ENCODE measurements at places on chromosomes 1 and 21. TPM values are rescaled to one million over a fixed set of nuclear protein-coding genes. Genes with fewer than 3 reads are reported as not detected.

The TSPAN1 gene
- not detected for total RNA-seq

The TMOD4 gene
- total RNA-seq = not detected

The SUSD4 gene
- 7.7 TPM for total RNA-seq

The TTLL10 gene
- total RNA-seq = 0.42 TPM

The MANEAL gene
- total RNA-seq = 0.42 TPM

The PRKCZ gene
- total RNA-seq = 4.6 TPM

The PRR9 gene
- not detected for total RNA-seq

The CCDC27 gene
- total RNA-seq = not detected

The KIF2C gene
- total RNA-seq = 0.21 TPM

The TCHHL1 gene
- not detected for total RNA-seq

The C1orf185 gene
- total RNA-seq = not detected

The RIPK4 gene
- total RNA-seq = 0.31 TPM

The UTS2 gene
- total RNA-seq = 1.4 TPM

The S100A8 gene
- total RNA-seq = 801 TPM

The INSRR gene
- not detected for total RNA-seq

The LRRC38 gene
- not detected for total RNA-seq

The KIAA0040 gene
- total RNA-seq = 17.2 TPM

The LTN1 gene
- total RNA-seq = 37.4 TPM

The FMN2 gene
- total RNA-seq = not detected

The LRRC71 gene
- not detected for total RNA-seq

The KLF17 gene
- not detected for total RNA-seq

The ZNF648 gene
- not detected for total RNA-seq

The SLC19A2 gene
- 7.0 TPM for total RNA-seq

The COL11A1 gene
- 0.10 TPM for total RNA-seq

The AVPR1B gene
- not detected for total RNA-seq

The HES5 gene
- total RNA-seq = not detected

The ZNF593OS gene
- total RNA-seq = not detected

The LYPLA2 gene
- 14.7 TPM for total RNA-seq

The OR2T11 gene
- 0.21 TPM for total RNA-seq

The PLEKHM2 gene
- total RNA-seq = 70.7 TPM

The YRDC gene
- total RNA-seq = 22.2 TPM

The OR2T2 gene
- total RNA-seq = 0.42 TPM

The SORT1 gene
- total RNA-seq = 9.3 TPM

The HSD3B1 gene
- not detected for total RNA-seq

The PPFIA4 gene
- total RNA-seq = 0.73 TPM

Data from mononuclear cell (primary cell).